ENCODE measurements at places on chromosomes 7 and 10.

- no peak for DNase-seq
These were observed 37.0 kb downstream of the GPR22 start for GRCh38 chr7:107506674-107507339.

DNA sequence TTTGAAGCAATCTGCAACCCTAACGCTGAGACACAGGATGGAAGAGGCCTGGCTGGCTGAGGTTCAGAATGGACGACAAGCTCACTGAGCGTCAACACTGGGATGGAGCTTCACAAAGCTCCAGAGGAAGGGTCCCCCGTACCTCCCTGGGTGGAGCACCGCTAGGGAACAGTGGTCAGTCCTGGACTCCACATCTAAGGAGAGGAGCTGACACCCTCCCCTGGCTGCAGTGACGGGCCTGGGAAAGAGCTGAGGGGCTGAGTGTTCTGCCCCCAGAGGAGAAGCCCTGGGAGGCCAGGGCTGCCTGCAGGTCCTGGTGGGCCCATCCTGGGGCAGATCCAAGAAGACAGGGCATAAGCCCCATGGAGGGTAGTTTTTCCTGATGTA lies 146.2 kb downstream of the ARHGAP22 start:
- no peak for DNase-seq

DNA sequence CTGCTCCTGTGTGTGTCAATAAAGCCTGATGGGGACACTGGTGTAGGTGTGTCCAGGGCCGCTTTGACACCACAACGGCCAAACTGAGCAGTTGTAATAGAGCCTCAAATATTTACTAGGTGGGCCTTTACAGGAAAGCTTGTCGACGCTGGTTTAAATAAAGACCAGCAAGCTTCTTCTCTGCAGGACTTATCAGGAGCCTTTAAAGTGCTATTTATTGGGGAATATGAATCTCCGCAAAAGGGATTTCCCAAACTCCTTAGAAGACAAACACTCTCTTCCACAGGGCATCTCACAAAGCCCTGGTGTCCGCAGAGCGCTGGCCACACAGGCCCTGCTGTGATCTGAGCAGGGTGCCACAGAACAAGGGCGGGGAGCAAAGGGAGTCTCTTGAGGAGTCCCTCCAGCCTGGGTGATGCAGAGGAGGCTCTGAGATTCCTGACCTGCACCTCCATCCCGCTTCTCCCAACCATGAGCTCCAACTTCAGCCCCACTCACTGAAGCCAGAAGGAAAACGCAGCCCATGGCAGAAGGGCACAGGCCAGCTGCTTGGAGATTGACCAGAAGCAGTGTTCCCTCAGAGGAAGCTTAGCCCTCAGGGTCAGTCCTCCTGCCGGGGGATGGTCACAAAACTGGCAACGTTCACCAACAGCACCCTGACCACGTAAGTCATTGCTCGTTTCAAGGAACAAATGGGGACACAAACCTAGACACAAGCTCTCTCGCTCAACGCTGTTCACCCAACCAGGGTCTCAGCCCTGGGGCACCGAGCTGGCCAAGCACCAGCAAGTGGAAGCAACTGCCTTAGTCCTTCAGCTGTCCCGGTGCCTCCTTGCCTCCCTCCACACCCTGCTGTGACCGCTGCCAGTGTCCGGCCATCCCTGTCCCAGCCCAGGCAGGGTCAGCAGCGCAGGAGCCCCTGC lies 129.5 kb downstream of the OAT start:
- DNase-seq = no peak

- DNase-seq = no peak
These were observed 2.0 kb downstream of the RHEB start for GRCh38 chr7:151517601-151518104.

GRCh38 chr10:71131508-71132088 lies 80.8 kb upstream of the UNC5B start:
- no peak for DNase-seq

GRCh38 chr7:90720984-90721760 lies 125.1 kb downstream of the CDK14 start:
- no peak for DNase-seq

DNA sequence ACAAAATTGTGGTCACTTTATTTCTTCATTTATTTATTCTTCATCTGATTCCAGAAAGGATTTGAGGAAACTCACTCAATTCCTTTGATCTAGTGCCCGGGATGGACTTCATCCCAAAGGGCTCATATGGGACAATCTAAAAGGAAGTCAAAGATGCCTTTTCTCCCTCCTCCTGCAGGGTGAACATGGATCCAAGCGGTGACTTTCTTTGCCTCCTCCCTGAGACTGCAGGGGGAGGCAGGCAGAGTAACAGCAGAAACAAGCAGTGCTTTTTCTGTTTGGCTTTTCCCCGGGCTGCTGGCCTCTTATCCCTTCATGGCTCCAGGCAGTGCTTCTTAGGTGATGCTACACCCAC lies 10.0 kb upstream of the DNMBP start:
- no peak for DNase-seq

DNA sequence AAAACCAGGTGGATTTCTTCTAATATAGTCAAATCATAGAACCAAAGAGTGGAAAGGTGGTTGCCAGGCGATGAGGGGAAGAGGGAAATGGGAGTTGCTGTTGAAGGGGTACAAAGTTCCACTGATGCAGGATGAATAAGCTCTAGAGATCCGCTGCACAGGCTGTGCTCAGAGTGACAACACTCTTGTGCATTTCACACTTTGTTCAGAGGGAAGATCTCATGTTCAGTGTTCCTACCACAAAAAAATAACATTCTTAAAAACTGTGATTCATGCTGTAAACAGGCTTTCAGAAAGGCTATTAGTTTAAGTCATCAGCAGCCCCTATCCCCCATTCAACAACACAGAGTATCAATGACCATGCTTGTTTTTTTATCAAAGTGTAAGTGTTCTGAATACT lies 213.8 kb downstream of the COBL start:
- DNase-seq = no peak

DNA sequence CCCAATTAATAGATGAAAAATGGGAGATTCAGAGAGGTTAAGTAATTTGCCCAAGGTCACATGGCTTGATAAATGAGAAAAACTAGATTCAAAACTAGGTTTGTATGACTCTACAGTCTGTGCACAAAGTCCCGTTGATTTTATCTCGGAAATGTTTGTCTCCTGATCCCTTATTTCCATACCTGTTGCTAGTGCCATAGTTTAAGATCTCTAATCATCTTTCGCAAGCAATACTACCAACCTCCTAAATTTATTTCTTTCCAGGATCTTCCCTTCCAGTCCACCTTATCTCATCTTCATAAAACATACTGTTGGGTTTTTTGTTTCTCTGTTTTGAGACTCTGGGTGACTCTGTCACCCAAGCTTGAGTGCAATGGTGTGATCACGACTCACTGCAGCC lies 2.9 kb downstream of the NT5C3A start:
- DNase-seq = no peak

DNA sequence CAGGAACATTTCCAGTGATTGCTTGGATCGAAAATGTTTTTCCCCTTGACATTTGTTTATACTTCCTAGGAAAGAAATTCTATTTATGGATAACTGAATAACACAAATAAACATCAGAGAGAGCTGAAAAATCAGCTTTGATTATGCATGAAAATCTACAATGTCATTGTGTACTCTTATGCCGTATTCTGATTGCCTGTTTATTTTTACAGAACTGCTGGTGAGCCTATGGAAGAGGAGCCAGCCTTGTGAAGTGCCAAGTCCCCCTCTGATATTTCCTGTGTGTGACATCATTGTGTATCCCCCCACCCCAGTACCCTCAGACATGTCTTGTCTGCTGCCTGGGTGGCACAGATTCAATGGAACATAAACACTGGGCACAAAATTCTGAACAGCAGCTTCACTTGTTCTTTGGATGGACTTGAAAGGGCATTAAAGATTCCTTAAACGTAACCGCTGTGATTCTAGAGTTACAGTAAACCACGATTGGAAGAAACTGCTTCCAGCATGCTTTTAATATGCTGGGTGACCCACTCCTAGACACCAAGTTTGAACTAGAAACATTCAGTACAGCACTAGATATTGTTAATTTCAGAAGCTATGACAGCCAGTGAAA lies 121.5 kb downstream of the TWIST1 start:
- no peak for DNase-seq

GRCh38 chr10:125916977-125917376 lies 20.6 kb downstream of the FANK1 start:
- no peak for DNase-seq

DNA sequence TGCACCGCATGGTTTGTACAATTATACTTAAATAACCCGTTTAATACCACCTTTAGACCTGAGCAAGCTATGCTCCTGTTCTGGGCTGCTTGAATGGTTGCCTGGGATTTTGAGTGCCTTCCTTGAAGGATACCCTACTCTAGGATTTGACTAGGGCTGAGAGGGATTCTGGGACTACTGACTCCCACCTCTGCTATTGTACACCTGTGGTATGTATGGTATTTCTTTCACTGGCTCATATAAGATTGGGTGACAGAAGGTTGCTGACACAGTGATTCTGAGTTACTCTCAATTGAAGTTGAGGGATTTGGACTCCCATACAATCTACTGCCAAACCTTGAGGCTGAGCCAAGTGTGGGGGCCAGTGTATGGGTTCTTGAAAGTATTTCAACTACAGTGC lies 494.4 kb upstream of the SEMA3D start:
- no peak for DNase-seq

DNA sequence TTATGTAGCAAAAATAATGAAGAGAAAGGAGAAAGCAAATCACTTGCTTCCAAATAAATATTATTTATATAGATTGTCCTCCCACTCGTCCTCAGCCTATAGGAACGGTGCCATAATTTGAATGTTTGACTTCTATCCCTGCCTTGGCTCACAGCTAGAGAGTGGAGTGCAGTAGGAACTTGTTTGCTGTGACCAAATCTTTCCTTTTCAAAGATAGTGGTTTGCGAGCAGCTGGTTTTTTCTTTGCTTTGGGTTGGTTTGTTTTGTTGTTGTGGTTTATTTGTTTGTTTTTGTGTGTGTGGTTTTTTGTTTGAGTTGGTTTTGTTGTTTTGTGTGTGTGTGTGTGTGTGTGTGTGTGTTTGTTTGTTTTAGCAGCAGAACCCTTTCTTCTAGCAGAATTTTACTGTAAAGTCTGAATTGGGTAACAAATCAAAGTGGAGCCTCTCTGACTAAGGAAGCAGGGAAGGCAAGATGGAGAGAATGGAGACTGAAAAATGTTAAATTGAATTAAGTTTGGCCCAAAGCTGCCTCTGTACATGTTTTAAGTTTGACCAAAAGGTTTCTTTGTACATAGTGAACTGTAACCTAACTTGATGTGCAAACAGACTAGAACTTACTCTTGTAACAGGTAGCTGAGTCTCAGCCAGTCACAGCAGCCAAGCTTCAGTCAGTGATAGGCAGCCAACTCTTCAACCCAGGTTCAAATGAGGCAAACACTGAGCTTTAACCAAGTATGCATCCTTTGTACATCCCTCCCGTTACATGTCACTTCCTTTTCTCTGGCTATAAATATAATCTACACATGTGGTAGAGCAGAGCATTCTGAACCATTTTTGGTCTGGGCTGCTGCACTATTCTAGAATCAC lies 149.5 kb upstream of the LRGUK start:
- DNase-seq = no peak

GRCh38 chr10:65395631-65396030 lies 1530.2 kb upstream of the LRRTM3 start:
- no peak for DNase-seq

- DNase-seq = no peak
These were observed 13.7 kb downstream of the MAT1A start for GRCh38 chr10:80275756-80276155.

GRCh38 chr10:26365681-26366358 lies 72.3 kb upstream of the APBB1IP start:
- no peak for DNase-seq

- DNase-seq = no peak
These were observed 90.1 kb upstream of the ANKRD1 start for GRCh38 chr10:91010952-91011351.

- DNase-seq = no peak
These were observed 152.3 kb downstream of the SDK1 start for GRCh38 chr7:3453398-3453797.

Measured in iPS DF 6.9 (cell line).